Activated naive CD4-positive, alpha-beta T cell (primary cell): ENCODE measurements at places on chromosomes 16 and 17.

DNA sequence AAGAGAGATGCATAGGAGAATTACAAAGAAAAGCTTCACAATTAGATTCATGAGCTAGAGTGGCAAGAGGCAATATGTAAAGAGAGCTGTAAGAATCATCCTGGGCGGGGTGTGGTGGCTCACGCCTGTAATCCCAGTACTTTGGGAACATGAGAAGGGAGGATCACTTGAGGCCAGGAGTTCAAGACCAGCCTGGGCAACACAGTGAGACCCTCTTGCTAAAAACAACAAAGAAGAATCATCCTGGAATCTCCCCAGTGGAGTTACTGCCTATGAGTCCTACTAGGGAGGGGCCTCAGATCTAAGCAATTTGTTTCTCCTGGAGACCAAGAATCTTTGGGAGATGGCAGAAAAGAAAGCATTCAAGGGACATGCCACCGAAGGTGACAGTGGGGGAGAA is 119.1 kb downstream of the HIC1 start:
- DNase-seq: no peak

- DNase-seq: no peak
These were observed 356.9 kb downstream of the CA10 start for GRCh38 chr17:51801626-51802025.

DNA sequence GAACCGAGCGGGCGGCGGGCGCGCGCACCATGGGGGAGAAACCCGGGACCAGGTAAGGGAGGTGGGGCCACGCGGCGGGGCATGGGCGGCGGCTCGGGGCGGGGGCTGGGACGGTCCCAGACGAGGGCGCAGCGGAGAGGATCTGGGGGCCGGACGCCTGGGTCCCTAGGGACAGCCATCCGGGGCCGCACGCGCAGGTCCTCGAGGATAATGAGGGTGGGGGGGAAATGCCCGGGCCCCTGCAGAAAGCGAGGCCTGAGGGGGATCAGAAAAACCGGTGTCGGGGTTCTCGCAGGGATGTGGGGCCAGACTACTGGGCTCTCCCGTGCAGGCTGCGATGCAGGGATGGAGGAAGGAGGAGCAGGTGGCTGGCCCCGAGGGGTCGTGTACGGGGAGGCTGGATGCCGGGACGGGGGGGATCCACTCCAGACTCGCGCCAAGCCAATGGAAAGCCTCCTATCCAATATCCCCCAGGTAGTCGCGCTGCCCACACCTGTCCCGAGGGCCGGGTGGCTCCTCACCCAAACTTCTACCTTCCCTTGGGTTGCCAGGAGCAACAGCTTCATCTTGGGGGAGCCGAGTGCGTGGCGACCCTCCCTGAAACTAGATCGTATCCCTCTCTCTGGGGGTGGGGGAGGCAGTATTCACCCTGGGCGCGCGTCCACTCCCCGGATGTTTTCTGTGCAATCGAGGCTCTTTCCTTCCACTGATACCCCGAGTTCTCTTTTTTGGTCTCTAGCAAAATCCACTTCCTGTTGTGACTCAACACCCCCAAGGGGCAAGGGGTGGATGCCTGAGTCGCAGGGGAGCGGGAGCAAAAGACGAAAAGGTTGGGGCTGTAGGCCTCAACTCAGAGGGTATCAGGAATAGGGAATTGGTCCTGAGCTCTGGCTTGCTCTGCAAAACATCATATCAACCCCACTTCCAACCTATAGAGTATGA is 532 bp downstream of the ARRB2 start:
- DNase-seq: no peak

DNA sequence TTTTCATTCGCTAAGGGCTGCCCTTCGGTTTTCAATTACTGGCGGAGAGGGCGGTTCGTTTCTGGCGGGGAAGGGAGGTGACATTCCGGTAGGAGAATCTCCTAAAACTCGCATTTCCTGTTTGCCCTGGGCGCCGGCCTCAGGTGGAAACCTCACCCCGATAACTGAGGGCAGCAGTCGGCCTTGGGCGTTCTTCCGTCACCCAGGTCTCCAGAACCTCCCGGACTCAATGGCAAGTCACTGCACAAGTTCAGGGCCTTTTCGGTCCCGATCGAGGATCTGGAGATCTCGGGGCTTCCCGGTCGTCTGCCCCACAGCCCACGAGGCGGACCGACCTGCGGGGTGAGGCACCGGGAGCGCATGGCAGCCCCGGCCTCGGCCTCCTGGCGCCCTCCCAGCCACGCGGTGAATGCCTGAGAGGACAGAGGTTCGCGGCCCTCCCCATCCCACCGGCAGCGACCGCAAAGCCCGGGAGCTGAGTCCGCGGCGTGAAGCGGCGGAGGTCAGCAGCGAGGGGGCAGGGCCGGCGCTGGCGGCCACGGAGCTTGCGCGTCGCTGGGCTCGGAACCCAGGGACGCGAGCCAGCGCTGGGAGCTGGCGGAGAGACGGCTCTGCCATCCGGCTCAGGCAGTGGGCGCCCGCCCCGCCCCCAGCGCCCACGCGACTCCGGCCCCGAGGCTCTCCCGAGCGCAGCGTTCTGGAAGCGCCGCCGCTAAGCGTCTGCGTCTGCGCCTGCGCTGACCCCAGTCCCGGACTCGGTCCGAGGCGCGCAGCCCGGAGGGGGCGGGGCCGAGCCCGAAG is 58.4 kb downstream of the SRL start:
- peak; percentile 67 for DNase-seq

- no peak for DNase-seq
These were observed 328.9 kb upstream of the MAF start for GRCh38 chr16:79929260-79929965.

DNA sequence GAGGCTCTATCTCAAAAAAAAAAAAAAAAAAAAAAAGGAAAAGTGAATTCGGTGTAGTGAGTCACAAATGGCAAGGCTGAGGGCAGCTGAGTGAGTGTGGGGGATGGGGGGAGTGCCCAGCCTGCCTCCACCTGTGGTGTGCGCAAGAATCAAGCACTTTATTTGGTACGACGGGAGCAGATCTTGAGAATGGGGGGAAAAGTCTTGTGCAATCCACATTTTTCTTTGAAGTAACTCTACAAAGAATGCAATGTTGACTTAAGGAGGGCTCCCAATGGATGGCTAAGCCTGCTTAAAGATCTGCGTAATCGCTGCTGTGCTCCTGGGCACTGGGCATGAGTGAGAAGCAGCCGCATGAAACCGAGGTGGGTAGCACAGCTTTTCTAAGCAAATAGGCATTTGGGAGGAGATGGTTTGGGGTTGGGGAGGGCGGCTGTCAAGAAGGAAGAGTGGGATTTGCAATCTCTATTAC is 28.2 kb downstream of the ATP2C2 start:
- no peak for DNase-seq

DNA sequence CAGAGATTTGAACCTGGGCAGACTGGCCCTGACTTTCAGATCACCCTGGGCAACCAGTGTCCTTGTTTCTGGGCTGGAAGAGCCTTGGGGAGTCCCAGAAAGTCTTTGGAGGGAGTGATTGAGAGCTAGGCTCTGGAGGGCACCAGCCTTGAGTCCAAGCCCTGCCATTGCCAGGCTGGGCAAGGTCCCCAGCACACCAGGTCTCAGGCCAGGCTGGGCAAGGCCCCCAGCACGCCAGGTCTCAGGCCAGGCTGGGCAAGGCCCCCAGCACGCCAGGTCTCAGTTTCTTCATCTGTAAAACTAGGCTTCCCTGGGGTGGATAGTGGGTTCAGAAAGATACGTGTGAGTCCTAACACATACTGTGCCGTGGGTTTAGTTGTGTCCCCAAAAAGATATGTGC is 135.0 kb downstream of the IRF8 start:
- DNase-seq: no peak

- DNase-seq: no peak
These were observed 3.7 kb upstream of the SEC14L1 start for GRCh38 chr17:77137111-77137510.
